ENCODE measurements at places on chromosomes 3 and 15.

DNA sequence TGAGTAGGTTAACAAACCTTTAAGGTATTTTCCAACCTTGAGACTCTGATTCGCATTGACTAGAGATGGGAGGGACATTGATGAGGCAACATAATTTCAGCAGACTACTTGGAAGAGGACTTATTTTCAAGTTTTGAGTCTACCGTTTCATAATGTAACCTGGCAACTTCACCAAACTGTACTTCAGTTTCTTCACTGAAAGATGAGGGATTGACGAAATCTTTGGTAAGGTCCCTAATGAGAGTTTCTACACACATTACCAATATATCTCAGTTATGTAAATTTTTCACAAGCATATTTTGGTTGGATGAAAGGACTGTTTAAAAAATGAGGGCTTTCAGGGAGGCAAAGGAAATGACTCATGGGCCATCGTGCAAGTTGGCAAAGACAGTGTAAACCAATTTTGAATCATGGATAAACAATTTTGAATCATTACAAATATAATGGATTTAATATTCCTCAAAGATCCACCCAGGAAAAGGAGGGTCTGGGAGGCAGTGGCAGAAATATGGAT lies 28.7 kb upstream of the SEMA6D start:
- DNase-seq = no peak

DNA sequence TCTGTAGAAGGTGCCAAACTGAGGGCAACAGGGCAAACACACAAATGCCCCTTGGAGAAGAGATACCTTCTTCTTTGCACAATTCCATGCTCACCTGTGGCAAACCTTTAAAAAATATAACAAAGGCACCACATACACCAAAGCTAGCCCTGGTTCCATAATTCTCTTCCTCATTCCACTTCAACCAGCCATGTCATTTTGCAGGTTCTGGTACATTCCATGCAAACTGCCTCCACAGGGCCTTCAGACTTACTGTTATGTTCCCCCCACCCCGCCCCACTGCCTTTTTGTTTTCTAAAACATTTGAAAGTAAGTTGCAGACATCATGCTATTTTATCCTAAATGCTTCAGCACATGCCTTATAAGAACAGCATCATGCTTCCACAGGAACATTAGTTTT lies 269.0 kb downstream of the NSUN3 start:
- DNase-seq = no peak

DNA sequence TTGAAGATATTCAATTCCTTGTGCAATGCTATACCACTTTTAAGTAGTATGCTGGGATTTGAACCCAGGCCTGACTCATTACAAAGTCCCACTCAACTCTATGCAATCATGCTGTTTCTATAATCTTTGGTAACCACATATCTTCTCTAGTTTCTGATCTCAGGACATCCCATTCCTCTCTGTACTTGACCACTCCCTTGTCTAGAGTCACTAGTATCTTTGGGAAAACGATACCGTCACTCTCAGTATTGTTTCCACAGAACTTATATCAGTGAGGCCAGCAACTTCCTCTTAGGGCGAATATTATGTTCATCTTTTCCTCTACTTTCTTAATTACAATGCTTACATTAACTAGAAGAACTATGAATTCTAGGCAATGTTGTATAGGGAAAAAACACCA lies 137.3 kb upstream of the TSPAN3 start:
- DNase-seq = no peak

DNA sequence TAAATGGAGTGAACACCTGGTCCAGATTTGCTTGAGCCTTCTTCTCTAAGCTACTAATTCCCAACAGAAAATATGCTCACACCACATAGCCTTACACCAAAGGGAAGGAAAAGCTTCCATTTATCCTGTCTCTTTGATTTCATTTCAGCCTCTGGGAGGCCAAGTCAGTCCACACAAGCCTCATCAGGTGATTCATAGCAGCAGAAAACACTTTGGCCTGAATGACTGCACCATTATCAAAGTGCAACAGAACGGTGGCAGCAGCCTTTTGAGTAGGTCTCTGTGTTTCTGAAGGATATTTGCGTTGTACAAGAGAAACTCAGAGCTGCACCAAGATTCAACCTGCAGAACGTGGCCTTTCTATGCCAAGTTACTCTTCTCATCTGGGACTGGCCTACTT lies 46.6 kb upstream of the SNRK start:
- no peak for DNase-seq

GRCh38 chr3:129439226-129439816 lies 427 bp downstream of the MBD4 start:
- peak; percentile 71 for DNase-seq

DNA sequence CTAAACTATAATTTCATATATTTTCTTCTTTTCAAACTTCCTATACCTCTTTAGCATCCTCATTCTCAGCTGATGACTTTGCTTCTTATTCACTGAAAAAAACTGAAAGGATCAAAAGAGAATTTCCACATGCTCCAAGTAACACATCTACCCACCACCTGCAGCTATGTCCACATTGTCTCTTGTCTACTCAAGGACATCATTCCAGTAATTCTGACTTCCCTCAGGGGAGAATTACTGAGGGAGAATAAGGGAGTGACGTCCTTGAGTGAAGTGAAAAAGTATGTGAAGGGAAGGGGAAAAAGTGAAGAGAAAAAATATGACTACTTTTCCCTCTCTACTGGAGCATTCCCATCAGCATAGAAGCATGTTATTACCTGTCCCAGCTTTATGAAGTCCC lies 32.6 kb downstream of the ETFA start:
- no peak for DNase-seq

GRCh38 chr3:187871848-187872247 lies 126.6 kb upstream of the BCL6 start:
- DNase-seq = no peak

GRCh38 chr15:99054892-99055291 lies 47.3 kb upstream of the PGPEP1L start:
- no peak for DNase-seq

GRCh38 chr3:119308355-119308754 lies 14.2 kb downstream of the ARHGAP31 start:
- DNase-seq = no peak

GRCh38 chr3:144018776-144019175 lies 47.2 kb downstream of the DIPK2A start:
- no peak for DNase-seq

DNA sequence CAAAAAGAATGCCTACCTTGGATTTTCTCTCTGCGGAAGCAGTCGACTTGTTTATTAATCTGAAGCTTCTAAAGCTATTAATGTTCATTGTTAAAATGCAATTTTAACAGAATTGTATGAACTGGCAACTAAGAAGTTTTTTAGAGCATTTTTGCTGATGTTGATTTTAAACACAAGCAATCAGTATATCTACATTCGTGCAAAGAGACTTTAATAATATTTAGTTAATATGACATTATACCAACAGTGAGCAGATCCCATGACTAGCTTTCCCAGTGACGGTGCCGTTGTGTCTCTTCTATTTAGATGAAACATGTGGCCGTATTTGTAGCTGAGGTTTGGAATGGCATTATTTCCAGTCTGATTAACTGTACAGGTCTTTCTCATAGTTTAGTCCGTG lies 88.0 kb downstream of the PEX5L start:
- DNase-seq = no peak

DNA sequence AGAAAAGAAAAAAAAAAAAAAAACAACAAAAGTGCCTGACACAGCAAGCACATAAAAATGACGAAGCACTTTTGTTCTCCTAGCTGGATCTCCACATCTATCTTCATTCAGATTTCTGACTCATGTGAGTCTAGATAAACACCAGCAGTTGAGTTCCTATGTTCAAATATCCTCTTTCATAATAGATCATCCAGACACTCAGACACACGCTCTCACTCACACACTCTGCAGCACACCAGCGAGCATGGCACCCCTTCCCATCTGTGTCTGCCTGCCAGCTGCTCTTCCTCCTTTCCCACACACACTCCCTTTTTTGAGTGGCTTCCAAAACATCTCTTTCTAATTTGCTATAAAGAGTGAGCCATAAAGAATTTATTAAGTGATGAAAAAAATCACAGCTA lies 19.8 kb upstream of the CELF6 start:
- peak; percentile 86 for DNase-seq

- no peak for DNase-seq
Observed at GRCh38 chr15:68617001-68617400, 38.2 kb downstream of the CORO2B start.

- no peak for DNase-seq
Observed at GRCh38 chr3:57752307-57752706, 3.8 kb upstream of the SLMAP start.

- DNase-seq = no peak
Observed at GRCh38 chr3:48930590-48930989, 11.9 kb downstream of the ARIH2 start.

DNA sequence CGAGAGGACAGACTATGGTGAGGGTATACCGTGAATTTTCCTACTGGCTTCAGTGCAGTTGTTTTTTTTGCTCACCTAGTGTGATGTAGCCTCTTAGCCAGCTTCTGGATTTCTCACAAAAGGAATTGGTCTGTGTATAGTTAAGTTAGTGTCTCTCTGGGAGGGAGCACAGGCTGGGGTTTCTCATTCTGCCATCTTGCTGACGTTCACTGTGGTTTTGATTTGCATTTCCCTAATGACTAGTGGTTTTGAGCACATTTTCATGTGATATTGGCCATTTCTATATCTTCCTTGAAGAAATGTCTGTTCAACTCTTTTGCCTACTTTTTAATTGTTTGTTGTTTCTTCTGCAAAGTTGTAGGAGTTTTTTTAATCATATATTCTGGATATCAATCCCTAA lies 2.2 kb upstream of the CD86 start:
- no peak for DNase-seq

GRCh38 chr15:58677426-58677825 lies 72.1 kb downstream of the ADAM10 start:
- DNase-seq = no peak

DNA sequence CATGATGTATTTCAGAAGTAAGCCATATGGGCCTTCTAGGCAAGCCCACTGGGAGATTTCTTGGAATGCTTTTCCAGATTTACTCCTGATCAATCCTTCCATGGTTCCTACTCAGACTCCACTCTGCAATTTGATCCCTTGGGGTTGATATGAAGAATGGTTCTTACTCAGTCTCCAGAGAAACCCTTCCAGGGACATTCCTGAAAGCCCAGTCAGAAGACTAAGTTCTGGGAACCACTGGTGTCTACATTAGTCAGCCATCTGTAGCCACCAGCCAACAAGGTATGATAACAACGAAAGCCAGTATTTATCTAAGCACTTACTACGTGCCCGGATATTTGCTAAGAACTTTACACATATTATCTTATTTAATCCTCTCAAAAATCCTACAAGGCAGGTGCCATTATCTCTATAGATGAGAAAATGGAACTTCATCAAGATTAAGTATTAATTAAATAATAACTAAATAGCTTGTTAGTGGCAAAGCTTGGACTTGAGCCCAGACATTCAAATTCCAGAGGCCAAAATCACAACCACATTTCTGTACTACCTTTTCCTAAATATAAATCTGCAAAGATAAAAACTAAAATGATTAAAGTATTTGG lies 32.7 kb downstream of the ZNF385D start:
- DNase-seq = no peak

GRCh38 chr15:56160966-56161365 lies 82.7 kb downstream of the RFX7 start:
- DNase-seq = no peak

DNA sequence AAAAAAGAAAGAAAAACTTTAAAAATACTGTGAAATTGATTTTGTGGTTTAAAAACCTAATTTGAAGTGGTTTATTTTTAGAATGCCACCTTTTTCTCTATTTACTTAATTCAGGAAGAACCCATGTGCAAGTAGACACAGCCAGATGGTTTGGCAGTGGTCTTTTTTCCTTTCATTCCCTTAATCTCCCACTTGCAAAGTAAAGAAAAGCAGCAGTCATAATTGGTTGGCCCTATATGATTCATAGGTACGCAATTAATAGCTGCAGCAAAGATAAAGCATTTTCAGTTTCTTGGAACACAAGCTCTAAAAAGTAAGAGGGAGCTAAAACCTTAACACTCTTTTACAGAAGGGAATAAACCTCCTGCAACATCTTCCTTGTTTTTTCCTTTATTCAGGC lies 115.3 kb downstream of the MECOM start:
- DNase-seq = no peak

- DNase-seq = no peak
Observed at GRCh38 chr3:71195492-71195891, 388.0 kb downstream of the FOXP1 start.

DNA sequence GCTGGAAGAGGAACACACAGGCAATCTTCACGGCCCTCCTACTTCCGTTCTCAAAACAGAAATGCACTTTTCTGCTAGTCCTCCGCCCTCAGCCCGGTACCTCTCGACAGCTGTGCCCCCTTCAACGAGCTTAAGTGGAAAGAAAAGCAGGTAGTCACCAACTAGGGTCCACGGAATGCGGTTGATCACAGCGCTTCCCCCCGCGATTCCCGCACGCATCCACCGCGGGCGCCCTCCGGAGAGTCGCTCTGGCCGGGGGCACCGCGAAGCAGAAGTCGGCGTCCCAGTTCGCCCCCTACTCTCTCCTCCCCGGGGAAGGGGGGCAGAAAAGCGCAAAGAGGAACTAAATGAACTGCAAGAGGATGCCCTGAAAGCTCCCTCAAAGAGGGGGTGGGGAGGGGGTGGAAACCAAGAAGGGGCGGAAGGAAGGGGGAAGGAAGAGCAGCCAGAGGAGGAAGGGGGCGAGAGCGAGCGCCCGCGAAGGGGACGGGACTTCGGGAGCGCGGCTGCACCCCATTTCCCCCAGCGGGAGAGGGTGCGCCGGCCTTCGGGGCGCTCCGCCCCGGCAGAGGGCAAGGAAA lies 738 bp downstream of the ACAP2 start:
- peak; percentile 65 for DNase-seq

DNA sequence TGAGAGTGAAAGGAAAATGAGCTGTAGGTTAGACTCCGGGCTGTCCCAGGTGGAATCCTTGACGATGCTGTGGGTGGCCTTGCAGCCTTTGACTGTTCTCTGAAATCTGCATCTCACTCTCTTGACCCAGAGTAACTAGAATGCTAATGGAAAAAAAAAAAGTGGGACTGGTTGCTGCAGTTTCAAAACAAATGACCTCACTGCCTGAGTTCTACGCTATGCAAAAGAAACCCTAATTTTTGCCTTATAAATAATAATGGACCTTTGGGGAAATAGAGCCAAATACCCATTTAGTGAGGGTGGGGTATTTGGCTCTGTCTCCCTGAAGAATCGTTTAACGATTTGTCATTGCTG lies 309.7 kb upstream of the C2CD4B start:
- no peak for DNase-seq

DNA sequence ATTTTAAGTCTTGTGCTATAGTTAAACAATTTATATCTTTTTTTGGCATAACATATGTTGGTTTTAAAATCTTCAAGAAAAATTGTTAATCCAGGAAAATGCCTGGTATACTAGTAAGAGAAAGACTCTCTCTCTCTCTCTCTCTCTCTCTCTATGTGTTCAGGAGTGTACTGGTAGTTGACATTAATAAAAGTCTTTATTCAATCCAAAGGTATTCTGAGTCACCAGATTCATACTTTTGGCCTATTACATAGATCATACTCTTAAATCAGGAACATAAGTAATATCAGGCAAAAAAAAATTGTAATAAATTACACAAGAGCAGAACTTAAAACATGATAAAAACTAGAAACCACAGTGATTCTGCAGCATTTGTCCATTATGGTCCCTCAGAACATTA lies 70.2 kb downstream of the TFG start:
- DNase-seq = no peak
